Ecto neural progenitor cell (in vitro differentiated cells): ENCODE measurements at places on chromosomes 11 and 22.

DNA sequence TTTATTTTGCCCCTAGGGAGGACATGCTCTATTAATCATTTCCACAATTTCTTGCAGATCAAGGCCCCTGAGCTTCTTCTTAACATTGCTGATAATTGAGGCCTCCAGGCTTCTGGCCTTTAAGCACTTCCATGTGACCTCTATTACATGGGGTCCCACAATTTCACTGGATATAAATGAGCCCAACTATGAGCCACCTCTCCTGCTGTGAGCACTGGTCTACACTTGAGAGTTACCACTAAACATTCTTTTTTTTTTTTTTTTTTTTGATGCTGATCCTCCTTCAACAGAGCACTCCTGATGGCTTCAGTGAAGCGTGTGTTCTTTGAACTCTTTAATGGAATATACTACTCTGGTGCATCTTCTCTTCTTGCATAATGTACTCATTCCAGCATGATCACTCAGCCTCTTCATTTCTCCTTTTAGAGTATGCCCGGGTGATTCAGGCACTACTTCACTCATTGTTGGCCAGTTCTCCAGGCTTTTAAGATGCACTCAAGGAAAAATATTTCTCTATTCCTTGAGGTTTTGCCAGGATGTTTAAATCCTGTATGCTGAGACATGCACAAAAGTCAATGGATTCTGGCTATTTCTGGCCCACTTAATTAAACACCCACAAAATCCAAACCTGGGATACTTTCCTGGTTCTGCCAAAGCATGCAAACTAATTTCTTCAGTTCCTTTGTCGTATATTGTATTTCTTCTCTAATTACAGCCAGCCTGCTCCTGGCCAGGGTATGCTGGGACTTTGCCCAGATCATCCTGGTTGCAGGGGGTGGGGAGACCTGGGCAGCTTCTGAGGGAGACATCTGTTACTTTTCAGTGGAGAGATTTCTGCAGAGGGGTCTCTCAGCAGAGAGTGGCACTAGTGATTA is 257.8 kb upstream of the LUZP2 start:
- no peak for DNase-seq

- no peak for DNase-seq
Observed at GRCh38 chr11:104798789-104799188, 99.5 kb downstream of the CASP12 start.

GRCh38 chr11:45576461-45577215 is 88.8 kb downstream of the CHST1 start:
- DNase-seq, result no peak

GRCh38 chr11:8164746-8165145 is 4.1 kb downstream of the RIC3 start:
- DNase-seq, result no peak

GRCh38 chr22:22129387-22129786 is 115.2 kb upstream of the VPREB1 start:
- no peak for DNase-seq

- DNase-seq, result peak; percentile 76
Observed at GRCh38 chr11:64844330-64845128, at the start of gene CDC42BPG. CDC42BPG (minus strand) TSS chr11:64844653; CDS start chr11:64844569, 84 bp downstream.

DNA sequence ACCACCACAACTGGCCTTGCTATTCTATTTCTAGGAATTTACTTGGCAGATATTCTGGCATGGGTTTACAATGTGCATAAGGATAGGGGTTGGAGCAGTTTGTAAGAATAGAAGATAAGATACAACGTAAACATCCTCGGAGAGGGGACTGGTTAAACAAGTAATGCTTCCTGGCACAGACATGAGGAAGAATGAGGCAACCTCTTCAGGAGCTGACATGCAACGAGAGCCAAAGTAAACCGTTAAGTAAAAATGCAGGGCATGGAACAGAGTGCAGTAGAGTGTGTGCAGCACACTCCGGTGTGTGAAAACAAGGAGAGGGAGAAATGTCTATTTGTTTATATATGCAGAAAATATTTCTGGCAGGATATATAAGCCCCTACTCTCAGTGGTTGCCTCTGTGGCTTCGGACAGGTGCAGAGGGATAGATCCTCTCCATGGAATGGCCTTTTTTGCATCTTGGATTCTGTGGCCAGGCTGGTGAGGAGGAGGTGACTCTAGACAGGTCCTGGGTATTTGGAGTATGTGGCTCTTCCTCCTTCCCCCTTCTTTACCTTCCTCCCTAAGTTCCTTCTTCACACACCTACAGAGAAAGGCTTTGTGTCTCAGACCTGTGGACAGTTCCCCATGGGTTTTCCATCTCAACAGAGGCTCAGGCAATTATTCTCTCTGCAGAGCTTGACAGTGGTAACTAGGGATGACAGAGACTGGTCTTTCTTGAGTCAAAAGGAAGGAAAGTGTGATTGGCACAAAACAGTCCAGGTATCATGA is 2.5 kb downstream of the RAB36 start:
- no peak for DNase-seq
